ENCODE measurements at places on chromosomes 12 and 14. TPM values are rescaled to one million over a fixed set of nuclear protein-coding genes. Genes with fewer than 3 reads are reported as not detected.

The CLSTN3 gene
- 6.4 TPM for total RNA-seq

The C12orf56 gene
- 0.23 TPM for total RNA-seq

The KRT2 gene
- total RNA-seq, result not detected

The GALNT9 gene
- not detected for total RNA-seq

The ADGRD1 gene
- total RNA-seq, result not detected

The OVCH1 gene
- not detected for total RNA-seq

The GPR65 gene
- not detected for total RNA-seq

The CD69 gene
- not detected for total RNA-seq

The PROX2 gene
- total RNA-seq, result not detected

The EML1 gene
- total RNA-seq, result 2.2 TPM

The STXBP6 gene
- not detected for total RNA-seq

The KRT82 gene
- not detected for total RNA-seq

The EIF2S3B gene
- 4.6 TPM for total RNA-seq

The BHLHE41 gene
- total RNA-seq, result 0.19 TPM

The GZMB gene
- total RNA-seq, result not detected

The PPM1H gene
- not detected for total RNA-seq

The FBXL14 gene
- total RNA-seq, result 6.1 TPM
